ENCODE measurements at places on chromosomes 7 and 10. TPM values are rescaled to one million over a fixed set of nuclear protein-coding genes. Genes with fewer than 3 reads are reported as not detected.

DNA sequence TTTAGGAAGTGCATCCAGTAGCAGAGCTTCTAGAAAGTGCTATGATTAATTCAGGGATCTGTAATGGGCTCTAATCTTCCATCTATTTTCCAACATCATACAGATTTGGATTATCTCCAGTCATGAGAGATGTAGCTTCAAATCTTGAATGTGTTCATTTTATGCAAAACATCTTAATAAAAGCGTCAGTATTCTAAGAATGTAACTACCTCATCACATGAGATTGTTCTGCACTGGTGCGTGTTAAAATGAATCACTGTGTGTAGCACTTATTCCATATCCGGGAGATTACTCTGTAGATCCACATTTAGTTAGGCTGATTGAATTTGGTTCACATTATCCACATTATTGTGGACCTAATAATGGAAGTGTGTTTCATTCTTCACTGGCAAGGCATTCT lies 344.9 kb upstream of the CHRM2 start:
- no peak for DNase-seq

GRCh38 chr7:3482147-3482921 lies 181.3 kb downstream of the SDK1 start:
- DNase-seq = no peak

PON3 gene
- total RNA-seq = 0.69 TPM

PPP1R9A gene
- 27.6 TPM for total RNA-seq
